Cortex of kidney (tissue), 1 donor: ENCODE measurements at places on chromosomes 6 and 20.

- no peak for DNase-seq
Observed at GRCh38 chr6:3522561-3523260, 65.9 kb upstream of the SLC22A23 start.

DNA sequence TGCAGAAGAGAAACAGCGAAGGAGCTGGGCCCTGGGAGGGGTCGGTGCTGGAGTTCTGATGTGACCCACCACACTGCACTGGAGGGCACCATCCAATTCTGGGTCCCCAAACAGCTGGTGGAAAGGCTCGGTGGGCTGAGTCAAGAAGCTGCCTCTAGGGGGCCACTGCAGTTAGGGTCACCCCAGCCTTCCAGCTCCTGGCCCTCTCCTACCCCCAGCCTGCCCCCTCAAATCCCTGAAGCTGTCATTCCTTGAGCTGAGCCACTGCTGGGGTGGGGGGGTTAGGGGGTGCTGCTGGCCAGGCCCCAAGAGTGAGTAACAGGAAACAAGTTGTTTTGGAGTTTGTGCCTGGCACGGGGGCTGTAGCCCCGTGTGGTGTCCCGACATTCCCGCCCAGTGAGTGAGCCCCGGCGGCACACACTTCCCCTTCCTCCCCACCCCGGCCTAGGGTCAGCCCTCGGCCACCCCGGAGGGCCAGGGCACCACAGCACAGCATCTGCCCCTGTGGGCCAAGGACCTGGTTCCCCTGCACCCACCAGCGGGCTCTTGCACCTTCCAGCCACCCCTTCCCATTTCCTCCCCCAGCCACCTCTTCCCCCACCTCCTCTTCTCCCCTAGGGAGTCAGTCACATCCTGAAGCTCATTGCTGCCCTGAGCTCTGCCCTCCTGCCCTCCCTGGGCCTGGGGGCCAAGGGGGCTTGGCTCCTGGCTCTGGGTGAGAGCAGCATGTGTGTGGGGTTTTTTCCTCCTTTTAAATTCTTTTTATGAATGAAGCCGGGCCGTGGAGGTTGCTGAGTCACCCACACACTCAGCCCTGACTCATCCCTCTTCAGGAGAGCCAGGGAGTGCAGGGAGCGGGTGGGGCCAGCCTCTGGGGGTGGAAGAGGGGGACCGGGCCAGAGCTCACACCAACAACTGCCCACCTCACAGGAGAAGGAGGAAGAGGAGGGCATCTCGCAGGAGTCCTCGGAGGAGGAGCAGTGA is 4.6 kb downstream of the SMIM29 start:
- DNase-seq: no peak

DNA sequence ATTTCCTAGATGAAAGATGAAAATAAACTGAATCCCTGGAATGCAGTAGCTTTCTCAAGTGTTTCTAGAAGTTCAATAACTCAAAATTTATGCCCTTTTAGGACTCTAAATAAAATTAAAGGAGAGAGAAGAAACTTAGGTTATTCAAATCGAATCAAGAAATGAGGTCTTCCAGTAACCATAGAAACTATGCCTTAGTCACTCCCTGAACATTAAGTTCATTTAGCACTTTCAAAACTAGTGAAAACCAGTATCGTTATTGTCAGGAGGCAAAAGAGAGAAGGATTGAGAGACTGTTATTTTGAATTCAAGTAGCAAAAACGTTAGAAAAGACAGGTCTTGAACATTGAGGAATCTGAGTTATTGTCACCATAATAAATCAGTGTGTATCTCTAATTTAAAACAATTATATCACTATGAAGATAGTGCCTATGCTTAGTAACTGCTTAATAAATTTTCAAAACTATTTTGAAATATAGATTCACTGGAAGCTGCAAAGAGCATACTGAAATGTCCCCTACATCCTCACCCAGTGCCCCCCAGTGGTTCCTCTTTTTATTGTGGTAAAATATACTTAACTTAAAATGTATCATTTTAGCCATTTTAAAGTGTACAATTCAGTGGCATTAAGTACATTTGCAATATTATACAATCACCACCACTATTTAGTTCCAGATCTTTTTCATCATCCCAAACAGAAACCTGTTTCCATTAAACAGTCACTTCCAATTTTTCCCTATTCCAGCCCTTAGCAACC is 4.6 kb downstream of the RPP21 start:
- DNase-seq: no peak

GRCh38 chr6:155183095-155183494 is 80.7 kb upstream of the CLDN20 start:
- no peak for DNase-seq

DNA sequence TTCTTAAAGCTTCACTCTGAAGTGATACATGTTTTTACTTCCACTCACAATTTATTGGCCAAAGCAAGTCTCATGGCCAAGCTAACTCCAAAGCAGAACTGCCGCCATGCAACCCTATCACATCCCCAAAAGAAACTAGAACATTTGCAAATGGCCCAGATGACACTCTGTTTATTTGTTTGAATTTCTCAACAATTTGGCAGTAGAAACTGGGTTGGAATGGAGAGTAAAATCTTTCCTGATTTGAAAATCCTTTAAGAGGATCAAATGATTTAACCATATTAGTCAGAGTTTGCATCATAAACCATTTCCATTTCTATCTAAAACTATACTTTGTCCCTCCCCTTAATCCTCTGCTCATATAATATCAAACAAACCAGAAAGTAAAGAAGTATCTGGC is 39.1 kb upstream of the E2F3 start:
- DNase-seq: no peak

- DNase-seq: no peak
Observed at GRCh38 chr6:152701081-152701862, 3.6 kb downstream of the MYCT1 start.

GRCh38 chr6:104771258-104771832 is 88.4 kb downstream of the HACE1 start:
- DNase-seq: no peak

GRCh38 chr6:146594495-146594894 is 4.3 kb upstream of the ADGB start:
- no peak for DNase-seq

DNA sequence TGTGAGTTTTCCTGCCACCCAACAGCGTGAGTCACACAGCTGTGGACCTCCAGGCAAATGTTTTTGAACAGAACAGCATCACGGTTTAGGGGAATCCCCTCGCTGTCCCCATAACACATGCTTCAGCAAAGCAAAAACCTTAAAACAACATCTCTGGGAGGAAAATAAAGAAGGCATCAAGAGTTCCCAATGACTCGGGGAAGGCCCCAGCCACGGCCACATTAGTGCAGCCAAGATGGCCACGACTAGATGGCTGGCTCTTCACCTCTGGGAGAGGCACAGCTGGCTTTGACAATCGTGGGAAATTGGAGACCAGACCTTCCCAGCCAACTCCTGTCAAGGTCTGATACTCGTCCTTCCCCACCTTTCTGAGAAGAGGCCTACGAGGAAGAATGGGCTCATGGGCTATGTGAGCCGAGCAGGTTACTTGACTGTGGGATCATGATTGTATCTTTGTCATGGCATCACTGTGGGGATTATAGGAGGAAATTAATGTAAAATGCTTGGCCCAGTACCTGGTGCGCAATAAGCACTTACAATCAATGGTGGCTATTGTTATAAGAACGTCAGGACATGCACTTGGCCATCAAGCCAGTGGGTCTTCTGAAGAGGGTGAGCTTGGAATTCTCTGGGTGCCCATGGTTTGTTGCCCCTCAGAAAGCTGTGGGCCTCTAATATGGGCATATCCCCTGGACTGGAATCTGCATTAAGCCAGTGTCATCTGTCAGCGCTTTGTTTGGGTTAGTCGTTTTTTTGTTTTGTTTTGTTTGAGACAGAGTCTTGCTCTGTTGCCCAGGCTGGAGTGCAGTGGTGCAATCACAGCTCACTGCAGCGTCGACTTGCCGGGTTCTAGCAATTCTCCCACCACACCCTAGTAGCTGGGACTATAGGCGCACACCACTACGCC is 43.6 kb downstream of the FGD2 start:
- no peak for DNase-seq
